GM18507 (cell line): ENCODE measurements at places on chromosomes 2 and 18.

- DNase-seq: no peak
Observed at GRCh38 chr18:11454040-11454439, 155.4 kb upstream of the SLC35G4 start.

GRCh38 chr2:9773903-9774239 lies 69.4 kb upstream of the TAF1B start:
- no peak for DNase-seq

DNA sequence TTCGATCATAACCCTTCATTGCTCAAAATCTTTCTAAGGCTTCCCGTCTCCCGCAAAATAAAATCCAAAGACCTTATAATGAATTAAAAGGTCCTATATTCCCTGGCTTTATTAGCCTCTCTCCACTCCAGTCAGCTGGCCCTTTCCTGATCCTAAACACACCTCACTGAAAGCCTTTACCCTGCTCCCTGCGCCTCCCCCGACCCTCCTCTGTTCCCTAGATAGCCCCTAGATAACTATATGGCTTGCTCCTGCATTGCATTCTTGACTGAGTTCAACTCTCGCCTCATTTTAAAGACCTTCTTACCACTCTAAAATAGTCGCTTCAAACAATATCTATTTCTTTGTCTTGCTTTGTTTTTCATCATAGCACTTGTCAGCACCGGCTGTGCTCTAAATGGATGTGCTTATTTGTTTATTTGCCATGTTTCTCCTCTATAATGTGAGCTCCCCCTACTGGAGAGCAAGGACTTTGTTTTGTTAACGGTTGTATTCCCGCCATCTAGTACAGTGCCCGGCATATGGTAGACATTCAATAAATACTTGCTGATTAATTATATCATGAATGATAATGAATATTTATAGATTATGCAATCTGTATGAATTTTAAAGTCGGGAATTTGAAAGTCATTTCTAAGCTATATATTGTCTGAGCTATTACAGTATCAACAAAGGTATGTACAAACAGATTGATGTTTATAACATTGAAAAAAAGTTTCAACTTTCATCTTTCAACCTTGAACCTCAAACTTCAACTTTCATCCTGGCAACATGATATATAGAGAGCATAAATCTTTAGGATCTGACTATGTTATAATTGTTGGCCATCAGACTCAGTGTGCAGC lies 32.4 kb upstream of the VIT start:
- no peak for DNase-seq

DNA sequence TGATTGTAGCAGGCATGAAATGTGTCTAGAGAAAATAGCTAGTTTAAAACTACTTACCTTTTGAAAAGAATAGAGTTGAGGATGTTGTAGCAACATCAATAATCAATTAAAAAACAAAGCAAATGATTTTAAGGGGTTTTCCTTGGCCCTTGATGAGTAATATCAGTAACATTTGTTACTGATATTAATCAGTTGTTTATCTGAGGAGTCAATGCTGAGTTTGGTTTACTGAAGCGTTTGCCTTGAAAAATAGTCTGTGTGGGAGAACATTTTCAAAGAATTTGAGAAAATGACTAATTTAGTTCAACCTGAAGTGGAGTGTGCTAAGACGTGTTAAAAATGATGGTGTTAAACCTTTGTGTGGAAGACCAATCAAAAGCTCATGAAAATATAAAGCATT lies 9.3 kb downstream of the PTH2R start:
- DNase-seq: no peak

DNA sequence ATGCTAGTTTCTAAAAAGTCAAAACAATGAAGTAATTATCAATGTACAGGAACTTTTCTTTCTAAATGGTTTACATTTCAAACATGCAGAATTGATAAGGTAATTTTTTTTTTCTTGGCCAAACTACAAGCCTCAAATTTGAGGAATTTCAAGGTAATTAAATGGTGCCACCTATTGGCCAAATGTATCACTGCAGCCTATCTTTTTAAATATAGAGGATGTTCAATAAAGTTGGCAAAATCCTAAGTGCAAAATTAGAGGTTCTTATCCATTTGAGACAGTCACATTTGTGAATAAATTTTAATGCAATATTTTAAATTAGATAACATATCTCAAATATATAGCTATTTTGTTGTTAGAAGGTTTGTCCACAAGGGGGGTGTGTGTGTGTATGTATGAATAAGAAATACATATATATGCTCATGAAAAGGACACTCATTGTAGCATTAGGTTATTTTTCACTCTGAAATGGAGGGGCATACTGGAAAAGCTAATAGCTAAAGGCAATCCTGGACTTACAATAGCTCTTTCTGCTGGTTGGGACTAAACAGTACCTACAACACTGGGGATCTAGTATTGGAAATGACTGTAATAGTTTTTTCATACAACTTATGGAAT lies 26.2 kb downstream of the MMADHC start:
- DNase-seq: no peak

DNA sequence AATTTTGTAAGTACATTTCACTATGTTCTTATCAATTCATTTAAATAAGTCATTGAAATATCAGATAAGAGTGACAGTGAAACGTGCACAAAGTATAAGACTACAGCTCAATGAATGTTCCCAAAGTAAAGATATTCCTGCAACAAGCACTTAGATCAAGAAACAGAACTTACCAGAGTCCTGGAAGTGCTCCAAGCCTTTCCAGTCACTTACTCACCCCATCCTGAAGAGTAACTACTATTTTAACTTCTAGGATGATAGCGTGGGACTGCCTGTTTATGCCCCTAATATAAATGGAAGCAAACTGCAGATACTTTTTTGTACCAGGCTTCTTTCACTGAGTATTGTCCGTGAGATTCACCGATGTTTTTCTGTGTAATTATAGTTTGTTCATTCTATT lies 768.9 kb downstream of the SLC4A3 start:
- DNase-seq: no peak

DNA sequence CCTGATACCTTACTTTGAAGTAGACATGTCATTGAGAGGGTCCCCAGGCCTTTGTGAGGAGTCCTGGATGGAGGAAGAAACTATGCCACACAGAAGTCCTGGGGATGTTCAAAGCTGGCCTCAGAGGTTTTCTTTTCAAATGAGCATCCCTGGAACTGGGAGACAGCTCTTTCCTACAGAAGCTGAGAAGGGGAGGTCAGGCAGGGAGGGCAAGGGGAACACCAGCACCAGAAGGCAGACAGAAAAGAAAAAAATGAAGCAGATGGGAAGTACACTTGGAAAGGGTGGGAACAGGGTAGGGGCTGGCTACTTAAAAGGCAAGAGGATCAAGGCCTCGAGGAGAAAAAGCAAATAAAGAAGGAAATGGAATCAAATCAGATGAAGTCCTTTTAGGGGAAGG lies 120.0 kb downstream of the FMNL2 start:
- no peak for DNase-seq

- no peak for DNase-seq
Observed at GRCh38 chr2:236170590-236171165, 2.5 kb upstream of the GBX2 start.

DNA sequence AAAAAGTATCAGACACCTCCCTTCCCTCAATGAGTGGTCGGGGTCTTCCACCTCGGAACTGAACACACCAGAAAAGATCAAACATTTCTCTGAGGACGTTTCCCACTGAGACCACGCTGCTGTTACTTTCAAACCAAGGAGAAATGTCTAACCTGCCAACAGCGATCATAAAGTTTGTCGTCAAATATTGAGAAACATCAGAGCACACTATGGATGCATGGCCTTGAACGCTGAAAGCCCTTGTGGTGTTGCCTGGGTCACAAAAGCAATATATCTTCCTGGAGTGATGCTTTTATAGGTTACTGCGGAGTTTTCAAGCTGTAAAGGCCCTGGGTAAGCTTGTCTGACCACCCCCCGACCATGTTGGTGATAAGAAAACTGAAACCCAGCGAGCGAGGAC lies 70.2 kb upstream of the ID2 start:
- no peak for DNase-seq

DNA sequence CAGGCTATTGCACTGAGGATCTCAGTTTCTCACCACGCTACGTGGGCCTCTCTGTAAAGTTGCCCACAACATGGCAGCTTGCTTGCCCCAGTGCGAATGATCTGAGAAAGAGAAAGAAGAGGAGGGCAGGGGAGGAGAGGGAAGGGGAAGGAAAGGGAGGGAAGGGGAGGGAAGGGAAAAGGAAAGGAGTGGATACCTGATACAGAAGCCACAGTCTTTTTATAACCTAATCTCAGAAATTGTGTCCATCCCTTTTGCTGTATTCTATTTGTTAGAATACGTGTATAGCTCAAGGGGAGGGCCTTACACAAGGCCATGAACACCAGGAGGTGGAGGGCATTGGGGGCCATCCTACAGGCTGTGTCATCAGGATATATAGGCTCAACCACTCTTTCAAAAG lies 78.3 kb upstream of the PPP1CB start:
- no peak for DNase-seq

DNA sequence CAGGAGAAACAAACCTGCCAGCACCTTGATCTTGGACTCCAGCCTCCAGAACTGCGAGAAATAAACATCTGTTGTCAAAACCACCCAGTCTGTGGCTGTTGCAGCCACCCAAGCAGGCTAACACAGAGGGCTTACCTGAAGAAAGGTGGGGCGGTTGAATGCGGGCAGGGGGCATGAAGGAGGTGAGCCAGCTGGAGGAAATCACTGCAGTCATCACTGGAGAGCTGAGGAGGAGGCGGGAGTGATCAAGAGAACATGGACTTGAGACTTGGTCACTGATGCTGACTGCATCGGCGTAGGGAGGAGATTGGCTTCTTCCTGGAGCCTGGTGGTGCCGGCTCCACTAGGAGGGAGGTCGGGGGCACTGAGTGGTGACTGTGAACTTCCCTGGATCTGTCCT lies 14.6 kb upstream of the ARMC9 start:
- no peak for DNase-seq

DNA sequence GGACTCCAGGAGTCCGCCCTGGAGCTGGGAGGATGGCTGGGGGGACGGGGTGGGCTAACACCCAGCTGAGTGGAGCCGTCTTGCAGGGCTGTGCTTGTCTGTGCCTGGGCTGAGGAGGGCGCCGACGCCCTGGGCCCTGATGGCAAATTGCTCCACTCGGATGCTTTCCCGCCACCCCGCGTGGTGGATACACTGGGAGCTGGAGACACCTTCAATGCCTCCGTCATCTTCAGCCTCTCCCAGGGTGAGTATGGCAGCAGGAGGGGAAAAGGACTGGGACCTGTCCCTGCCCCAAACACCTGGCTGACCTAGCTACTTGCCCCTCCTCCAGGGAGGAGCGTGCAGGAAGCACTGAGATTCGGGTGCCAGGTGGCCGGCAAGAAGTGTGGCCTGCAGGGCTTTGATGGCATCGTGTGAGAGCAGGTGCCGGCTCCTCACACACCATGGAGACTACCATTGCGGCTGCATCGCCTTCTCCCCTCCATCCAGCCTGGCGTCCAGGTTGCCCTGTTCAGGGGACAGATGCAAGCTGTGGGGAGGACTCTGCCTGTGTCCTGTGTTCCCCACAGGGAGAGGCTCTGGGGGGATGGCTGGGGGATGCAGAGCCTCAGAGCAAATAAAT lies 12.9 kb downstream of the KHK start:
- no peak for DNase-seq

DNA sequence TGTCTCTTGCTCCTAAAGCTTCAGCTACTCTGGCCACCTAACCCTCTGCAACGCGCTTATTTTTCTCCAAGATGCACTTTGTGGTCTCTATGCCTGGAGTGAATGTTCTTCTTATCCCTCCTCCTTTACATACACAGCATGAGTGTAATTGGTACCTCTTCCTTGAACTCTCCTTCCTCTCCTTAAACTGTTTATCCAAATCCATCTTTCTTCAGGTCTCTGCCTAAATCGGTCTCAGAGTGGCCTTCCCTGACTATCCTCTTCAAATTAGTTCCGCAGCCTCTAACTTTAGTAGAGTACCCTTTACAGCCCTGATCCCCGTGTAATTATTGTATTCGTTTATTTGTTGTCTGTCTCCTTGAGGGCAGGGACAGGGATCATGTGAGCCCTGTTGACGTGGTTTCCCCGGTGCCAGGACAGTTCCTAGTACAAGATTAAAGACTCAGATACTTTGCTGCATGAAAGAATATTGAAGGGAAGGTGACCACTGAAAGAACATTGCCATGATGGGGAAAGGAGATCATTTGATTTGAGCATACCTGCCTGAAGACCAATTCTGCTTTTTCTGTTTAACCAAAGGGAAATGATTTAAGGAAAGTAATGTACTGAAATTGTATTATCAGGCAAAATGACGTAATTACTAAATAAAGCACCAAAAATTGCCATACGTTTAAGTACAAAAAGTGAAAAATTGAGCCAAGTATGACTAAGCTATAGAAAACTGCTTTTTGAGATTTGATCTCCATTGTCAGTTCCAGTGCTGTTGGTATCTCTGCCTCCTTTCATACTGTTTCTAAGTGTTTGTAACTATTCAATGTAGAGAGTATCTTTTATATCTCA lies 1.2 kb downstream of the CNOT9 start:
- no peak for DNase-seq

DNA sequence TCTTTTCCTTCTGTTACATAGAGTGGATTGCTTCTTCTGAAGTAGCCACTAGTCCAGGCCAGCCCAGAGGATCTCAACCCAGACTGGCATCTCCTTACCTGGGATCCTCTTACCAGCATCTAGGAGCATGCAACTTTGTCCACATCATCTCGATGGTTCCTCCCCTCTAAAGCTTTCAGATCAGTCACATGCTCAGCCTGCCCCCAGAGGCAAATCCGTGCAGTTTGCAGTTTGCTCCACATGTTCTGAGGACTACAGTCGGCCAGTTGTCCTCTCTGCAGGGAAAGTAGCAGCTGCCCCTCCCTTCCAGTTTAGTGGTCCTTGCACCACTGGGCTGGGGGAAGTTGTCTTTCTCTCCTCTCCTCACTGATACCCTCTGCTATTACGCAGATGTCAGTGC lies 259.8 kb upstream of the APCDD1 start:
- DNase-seq: no peak

GRCh38 chr2:52613064-52613463 lies 1154.5 kb upstream of the CHAC2 start:
- DNase-seq: no peak

DNA sequence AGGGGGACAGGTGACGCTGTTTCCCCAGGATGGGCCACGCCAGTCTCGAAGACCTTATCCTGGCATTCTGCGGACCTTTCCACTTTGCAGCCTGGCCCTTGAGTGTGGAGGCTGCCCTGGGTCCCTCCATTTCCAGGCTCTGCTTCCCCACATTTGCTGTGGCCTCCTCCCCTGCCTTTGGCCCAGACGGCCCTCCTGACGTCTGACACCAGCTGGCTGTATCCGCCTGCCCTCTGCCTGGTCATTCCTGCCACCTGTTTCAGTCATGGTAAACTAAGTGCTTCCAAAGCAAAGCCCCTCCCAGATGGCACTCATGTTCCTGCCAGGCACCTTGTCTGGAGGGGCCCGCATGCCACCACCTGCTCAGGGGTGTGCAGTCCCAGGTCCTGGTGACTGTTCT lies 95.1 kb downstream of the ASB1 start:
- DNase-seq: no peak

GRCh38 chr2:48467637-48468036 lies 62.3 kb upstream of the STON1 start:
- DNase-seq: no peak
